ENCODE measurements at places on chromosomes 16 and 17.
A peak's percentile ranks its signal among the peaks of the same experiment; 100 is the strongest.

- DNase-seq, result no peak
Observed at GRCh38 chr16:15980329-15980728, 30.9 kb downstream of the ABCC1 start.

GRCh38 chr16:47134550-47134949 is 9.2 kb downstream of the NETO2 start:
- DNase-seq, result no peak

DNA sequence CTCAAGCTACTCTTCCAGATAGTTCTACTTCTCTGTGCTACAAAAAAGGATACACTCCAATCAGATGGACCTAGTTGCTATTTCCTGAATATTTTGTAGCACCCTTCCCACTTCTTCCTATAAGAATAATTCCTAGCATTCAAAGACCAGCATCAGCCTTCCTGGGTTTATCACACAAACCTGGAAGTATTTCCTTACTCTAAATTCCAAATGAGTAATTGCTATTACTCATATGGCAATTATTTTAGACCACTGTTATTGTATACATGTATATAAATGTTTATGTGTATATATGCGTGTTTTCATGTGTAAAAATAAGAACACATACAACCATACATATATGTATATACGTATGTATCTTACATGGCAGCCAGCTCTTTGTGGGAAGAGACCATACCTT is 130.6 kb downstream of the MYO1D start:
- no peak for DNase-seq

DNA sequence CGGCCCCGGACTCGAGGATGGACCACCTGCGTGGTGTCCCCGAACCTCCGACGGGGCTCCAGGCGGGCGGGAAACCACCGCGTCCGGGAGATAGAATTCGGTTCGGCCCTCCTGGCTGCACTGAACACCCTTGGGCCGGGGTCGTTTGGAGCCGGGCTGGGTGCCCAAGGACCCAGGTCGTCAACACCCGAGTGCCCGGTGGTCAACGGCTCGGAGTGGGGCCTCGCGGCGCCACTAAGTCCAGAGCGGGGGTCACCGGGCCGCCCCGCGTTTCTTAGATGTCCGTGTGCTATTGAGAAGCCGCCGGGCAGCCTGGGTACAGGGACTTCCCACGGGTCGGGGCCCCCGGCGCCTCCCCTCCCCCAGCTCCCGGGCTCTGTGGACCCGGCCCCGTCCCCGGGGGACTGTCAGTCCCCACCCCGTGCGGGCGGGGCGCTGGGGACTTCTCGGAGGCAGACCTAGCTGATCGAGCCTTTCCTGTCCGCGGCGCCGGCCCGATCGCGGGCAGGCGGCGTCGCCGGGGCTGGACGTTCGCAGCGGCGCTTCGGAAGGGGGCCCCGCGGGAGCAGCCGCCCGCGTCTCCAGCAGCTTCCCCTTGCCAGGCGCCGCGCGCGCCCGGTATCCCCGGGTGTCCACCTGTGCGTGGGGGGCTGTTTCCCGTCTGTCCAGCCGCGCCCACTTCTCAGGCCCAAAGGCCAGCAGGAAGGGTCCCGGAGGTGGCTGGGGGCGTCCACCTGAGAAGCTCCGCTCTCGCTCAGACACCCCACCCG is 655 bp upstream of the NPTX1 start:
- no peak for DNase-seq

DNA sequence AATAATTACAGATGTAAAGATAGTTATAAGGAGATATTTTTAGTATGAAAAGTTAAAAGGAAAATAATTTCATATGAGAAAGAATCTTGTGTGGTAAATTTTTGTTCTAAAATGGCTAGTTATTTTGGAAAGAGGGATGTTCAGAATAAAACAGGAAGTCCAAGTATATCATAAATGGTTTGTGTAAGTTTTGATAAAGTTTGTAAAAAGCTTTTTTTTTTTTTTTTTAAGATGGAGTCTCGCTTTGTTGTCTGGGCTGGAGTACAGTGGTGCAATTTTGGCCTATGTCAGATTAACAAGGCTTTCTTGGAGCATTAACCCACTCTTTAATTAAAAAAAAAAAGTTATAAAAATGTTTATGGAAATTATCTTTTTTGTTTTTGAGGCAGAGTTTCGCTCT is 8.2 kb upstream of the CDK10 start:
- no peak for DNase-seq

GRCh38 chr17:43695970-43696865 is 34.5 kb upstream of the MEOX1 start:
- DNase-seq, result peak; percentile 24

- DNase-seq, result no peak
Observed at GRCh38 chr17:9517396-9517795, 58.2 kb downstream of the STX8 start.

- DNase-seq, result no peak
Observed at GRCh38 chr16:12082226-12082887, 105.8 kb downstream of the SNX29 start.

GRCh38 chr16:63945806-63946205 is 1176.1 kb downstream of the CDH11 start:
- DNase-seq, result no peak

DNA sequence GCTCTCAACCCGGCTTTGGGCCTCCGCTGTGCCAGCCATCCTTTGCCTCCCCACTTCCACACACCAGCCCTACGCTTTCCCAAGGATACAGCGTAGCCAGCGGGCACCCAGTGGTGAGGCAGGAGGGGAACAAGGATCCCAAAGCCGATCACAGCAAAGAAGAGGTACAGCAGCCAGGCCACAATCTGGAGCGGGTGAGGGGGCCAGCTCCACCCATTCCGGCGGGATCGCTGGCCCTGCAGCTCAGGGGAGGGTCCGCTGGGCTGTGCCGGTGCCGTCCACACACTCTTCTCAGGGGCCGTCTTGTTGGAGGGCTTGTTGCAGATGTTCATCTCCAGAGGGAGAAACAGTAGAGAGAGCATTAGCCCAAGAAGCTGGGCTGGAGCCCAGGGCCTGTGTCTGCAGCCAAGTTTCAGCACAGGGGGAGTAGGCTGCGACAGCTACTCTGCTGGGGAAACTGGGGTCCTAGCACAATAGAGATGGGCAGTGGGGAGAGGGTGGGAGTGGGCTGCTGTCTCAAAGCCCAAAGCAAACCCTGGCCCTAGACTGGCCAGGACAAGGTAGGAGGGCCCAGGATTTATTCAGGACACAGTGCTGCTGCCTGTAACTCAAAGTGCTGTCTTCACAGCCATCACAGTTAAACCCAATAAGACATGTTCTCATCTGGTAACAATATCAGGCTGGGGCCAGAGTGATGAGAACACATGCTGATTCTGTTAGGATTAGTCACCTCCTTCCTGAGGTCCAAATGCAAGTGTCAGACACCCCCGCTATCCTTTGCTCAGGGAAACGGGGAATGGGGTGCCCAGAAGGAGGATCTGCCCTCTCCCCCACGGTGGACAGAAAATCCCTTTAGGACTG is 9.9 kb downstream of the ZDHHC1 start:
- DNase-seq, result no peak

- no peak for DNase-seq
Observed at GRCh38 chr17:28986714-28987655, 18.8 kb downstream of the SEZ6 start.

GRCh38 chr16:51440131-51440889 is 289.2 kb upstream of the SALL1 start:
- DNase-seq, result no peak

DNA sequence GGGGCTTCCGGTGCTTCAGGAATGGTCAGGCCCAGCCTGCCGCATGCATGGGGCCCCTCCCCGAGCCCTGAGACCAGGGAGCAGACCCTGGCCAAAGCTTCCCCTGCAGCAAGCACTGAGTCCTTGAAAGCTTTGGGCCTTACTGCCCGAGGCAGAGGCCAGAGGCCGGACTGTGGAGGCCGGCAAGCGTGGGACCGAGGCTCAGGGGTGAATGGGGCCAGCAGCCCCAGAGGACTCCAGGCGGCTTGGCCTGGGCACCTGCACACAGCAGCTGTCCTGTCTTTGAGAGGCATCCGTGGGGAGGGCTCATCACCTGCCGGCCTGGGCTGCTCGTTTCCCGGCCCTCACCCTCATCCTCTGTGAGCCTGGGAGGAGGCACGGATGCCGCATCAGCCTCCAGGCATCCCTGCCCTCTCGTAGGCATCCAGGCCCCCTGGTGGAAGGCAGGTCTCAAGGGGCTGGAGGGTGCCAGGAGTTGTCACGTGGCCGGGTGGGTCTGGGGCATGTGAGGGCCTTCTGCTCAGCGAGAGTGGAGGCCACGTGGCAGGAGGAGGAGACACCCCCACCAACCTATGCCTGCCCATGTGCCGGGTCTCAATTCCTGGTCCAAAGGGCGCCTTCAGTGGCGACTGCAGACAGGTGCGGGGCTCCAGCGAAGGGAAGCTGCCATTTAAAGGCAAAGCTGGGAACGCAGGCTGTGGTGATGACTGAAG is 31.4 kb downstream of the CACNA1H start:
- DNase-seq, result no peak

GRCh38 chr16:50235581-50235980 is 30.8 kb upstream of the ADCY7 start:
- DNase-seq, result no peak

DNA sequence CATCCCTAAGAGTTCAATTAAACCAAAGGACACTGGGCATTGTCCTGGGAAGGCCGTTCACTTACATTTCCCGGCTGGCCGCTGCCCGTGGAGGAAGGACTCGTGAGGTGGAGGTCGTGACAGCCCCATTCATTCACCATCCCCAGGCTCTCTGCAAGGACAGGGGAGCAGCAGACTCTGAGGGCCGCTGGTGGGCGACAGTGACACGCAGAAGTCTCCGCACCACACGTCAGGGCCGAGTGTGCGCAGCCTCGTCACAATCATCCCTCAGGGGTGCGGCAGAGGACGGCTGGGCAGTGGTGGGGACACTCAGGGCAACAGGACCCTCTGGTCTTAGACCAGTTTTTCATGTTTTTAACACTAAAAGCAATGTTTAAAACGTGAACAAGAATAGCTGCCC is 21.7 kb downstream of the UNKL start:
- DNase-seq, result no peak

GRCh38 chr17:81396722-81397313 is 1.6 kb downstream of the BAHCC1 start:
- DNase-seq, result peak; percentile 52

GRCh38 chr16:56911771-56912571 is 20.0 kb upstream of the HERPUD1 start:
- peak; percentile 88 for DNase-seq

GRCh38 chr17:77899498-77899897 is 59.0 kb upstream of the TNRC6C start:
- DNase-seq, result no peak

- no peak for DNase-seq
Observed at GRCh38 chr16:49168126-49168525, 113.5 kb downstream of the CBLN1 start.

GRCh38 chr17:72422204-72422504 is 301.3 kb downstream of the SOX9 start:
- no peak for DNase-seq

- DNase-seq, result no peak
Observed at GRCh38 chr17:909642-910323, 69.8 kb downstream of the NXN start.

DNA sequence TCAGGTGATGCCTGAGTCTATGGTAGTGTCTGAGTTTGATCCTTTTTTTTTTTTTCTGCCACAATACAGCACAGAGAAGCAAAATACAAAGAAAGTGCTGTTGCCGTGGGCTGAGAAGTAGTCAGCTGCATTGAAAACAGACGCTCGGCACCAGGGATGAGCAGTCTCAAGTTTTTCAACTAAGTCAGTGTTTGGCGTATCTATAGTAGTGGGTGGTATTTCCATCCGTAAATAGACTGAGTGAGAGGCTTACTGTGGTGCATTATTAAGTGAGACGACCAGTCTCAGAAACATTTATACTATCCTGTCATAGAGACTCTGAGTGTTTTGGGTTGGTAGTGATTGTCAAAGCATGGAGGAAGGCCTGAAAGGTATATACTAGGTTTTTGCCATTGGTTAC is 221.3 kb downstream of the SNX29 start:
- DNase-seq, result no peak

GRCh38 chr16:28596840-28597691 is at the start of gene SULT1A2:
Gene SULT1A2 (minus strand): TSS chr16:28597050. CDS start chr16:28595930, 1,120 bp downstream.
- DNase-seq, result no peak

DNA sequence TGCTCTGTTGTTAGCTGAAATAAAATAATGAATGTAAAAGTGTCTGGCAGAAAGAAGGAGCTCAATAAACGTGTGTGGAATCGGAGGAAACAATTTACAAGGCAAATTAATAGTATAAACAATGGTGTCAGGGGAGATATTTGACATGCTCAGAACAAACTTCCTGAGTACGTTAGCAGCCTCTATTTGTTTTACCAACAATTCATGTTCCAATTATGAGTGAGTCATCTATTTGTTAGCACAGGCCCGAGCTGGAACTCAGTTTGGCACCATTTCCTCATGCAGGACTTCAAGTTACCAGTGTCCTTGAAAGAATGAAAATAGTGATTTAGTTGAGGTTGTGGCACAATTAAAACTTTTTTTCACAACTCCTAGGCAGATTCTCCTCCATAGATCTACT is 9.1 kb downstream of the ASIC2 start:
- DNase-seq, result no peak

- DNase-seq, result no peak
Observed at GRCh38 chr16:2004795-2005517, 4.7 kb downstream of the ZNF598 start.

DNA sequence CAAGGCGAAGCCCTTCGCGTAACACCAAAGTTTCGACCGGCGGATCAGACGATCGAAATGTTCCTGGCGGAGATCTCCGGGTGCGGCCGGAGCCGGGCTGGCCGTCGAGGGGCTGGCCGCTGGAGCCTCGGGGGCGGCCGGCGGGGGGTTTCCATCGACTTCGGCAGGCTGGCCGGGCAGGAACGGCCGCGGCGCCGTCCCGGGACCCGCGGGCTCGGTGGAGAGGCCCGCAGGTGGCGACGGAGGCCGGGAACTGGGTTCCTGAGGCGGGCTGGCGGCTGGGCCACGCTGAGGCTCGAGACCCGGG is 1.1 kb downstream of the EPOP start:
- no peak for DNase-seq

DNA sequence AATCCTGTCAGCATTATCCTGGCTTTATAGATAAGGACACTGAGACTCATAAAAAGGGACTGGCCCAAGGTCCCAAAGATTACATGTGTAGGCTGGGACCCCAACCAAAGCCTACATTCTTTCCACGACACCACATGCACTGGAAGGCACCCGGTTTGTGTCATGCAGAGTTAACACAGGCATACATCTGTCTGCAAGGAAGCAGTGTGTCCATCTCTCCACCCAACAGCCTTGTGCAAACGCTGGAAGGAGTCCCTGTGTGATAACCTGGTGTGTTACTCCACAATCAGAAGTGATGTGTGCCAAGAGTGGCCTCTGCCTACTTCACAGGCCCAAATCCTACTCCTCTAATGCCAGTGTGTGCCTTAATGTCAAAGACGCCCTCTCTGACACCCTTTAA is 139.8 kb downstream of the PARN start:
- no peak for DNase-seq

GRCh38 chr16:16029431-16030011 is 80.1 kb downstream of the ABCC1 start:
- no peak for DNase-seq

Measured in CD14-positive monocyte (primary cell).